ENCODE measurements at places on chromosomes 2 and 18.
A peak's percentile ranks its signal among the peaks of the same experiment; 100 is the strongest.

DNA sequence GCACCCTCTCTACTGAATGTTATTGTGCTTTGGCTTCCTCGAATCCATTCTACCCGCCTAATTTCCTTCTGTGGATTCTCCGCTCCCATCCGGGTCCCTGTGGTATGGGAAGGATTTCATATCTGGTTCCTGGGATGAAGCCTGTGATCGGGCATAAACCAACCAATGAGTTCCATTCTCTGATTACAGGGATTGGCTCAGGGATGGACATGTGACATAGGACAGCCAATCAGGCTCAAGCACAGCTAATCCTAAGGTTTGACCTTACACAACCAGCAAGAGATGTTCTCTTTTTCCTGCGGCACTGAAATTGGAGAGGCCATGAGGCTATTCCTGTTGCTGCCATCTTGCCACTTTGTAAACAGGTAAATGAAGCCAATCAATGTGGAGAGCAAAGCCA is 168.1 kb upstream of the SMAD2 start:
- peaks cover 16% of the 10 kb centered on the region for H3K27me3 ChIP-seq
- no peak for DNase-seq
- H3K36me3 ChIP-seq: no peaks in the 10 kb centered on the region
- no peaks in the 10 kb centered on the region for H3K4me1 ChIP-seq
- H3K27ac ChIP-seq: no peak overlapping the region

DNA sequence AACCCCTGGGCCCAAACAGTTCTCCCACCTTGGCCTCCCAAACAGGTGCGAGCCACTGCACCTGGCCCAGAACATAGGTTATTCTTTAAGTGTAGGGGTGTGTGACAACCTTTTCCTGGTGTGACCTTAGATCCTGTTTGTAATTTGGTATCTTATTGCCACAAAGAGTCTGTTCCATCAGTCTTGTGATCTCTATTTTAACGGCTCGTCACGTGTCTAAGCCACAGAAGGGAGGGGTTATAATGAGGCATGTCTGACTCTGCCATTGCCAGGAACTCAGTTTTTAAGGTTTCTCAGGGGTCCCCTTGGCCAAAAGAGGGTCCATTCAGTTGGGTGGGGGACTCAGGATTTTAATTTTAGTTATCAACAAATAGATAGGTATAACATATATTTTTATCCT is 4.4 kb upstream of the ALS2 start:
- H3K27me3 ChIP-seq: peaks cover 3% of the 10 kb centered on the region
- no peak for DNase-seq
- no peak overlapping the region for H3K27ac ChIP-seq
- no peak overlapping the region for H3K4me3 ChIP-seq
- no peaks in the 10 kb centered on the region for H3K36me3 ChIP-seq
- H3K4me1 ChIP-seq: peaks cover 3% of the 10 kb centered on the region

- H3K4me3 ChIP-seq: no peak overlapping the region
- no peaks in the 10 kb centered on the region for H3K4me1 ChIP-seq
- H3K36me3 ChIP-seq: no peaks in the 10 kb centered on the region
- peaks cover 3% of the 10 kb centered on the region for H3K27me3 ChIP-seq
These were observed 54.1 kb downstream of the PXDN start for GRCh38 chr2:1690056-1690775.

- peaks cover 1% of the 10 kb centered on the region for H3K27me3 ChIP-seq
- peak; percentile 74 for DNase-seq
- no peak overlapping the region for H3K27ac ChIP-seq
- H3K4me1 ChIP-seq: peaks cover 26% of the 10 kb centered on the region
These were observed 16.8 kb upstream of the TMEM131 start for GRCh38 chr2:98012561-98012991.

DNA sequence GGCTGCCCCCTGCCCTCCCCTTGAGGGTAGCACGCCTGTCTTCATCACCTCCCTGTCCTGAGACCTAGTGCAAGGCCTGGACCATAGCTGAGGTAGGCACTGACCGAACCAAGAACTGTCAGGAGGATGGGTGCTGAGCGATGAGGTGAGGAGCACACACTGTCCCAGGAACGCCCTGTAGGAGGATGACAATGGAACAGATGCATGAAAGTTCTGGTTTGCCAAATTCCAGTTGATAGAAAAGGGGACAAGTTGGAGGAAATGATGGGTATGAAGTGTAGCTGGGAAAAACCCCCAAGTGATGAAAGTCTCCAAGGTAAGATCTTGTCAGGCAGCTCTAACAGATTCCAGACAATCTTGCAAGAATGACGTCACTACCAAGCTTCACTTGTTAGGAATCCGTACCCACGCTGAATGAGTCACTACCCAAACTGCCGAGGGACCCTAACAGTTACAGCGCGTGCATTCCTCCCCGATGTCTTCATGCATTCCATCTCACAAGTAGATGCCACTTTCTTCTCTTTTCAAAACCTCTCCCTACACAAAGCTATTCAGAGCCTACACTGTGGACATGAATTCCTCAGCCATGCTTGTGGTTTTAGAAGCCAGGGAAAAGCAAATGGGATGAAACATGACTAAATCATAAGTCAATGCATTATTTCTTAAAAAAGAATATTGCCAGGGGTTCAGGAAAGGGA is 27.6 kb downstream of the MRPL33 start:
- H3K27ac ChIP-seq: no peak overlapping the region
- no peaks in the 10 kb centered on the region for H3K27me3 ChIP-seq
- H3K4me3 ChIP-seq: no peak overlapping the region
- H3K36me3 ChIP-seq: no peaks in the 10 kb centered on the region

GRCh38 chr2:161166538-161167409 is 6.5 kb downstream of the TANK start:
- no peaks in the 10 kb centered on the region for H3K27me3 ChIP-seq
- peak overlapping the region; percentile 47 for H3K4me3 ChIP-seq
- H3K27ac ChIP-seq: peak overlapping the region; percentile 92
- DNase-seq: peak; percentile 87
- H3K36me3 ChIP-seq: peaks cover 75% of the 10 kb centered on the region

All from activated CD8-positive, alpha-beta T cell treated with anti-CD3 and anti-CD28 coated beads for 36 hours (primary cell).